ENCODE measurements at places on chromosomes 5 and 9.

- no peak for DNase-seq
Measured at GRCh38 chr5:98709681-98710080, 63.8 kb upstream of the RGMB start.

DNA sequence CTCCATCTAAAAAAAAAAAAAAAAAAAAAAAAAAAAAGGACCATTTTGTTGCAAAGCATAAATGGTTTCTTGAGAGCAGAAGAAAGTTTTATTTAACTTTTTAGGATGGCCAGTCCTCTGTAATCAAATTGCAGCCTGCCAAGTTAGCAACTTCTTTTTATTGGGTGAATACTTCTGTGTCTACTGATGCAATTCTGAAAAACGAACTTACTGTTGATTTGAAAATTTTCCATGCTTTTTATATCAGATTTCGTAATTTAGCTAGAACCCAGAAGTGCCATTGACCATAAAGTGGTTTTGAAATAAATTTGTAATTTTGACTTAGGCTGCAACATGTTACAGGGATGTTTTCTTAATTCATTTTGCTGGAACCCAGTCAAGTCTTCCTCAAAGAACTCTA is 269.1 kb upstream of the ACTBL2 start:
- no peak for DNase-seq

- no peak for DNase-seq
Measured at GRCh38 chr5:144103611-144104485, 66.6 kb downstream of the YIPF5 start.

DNA sequence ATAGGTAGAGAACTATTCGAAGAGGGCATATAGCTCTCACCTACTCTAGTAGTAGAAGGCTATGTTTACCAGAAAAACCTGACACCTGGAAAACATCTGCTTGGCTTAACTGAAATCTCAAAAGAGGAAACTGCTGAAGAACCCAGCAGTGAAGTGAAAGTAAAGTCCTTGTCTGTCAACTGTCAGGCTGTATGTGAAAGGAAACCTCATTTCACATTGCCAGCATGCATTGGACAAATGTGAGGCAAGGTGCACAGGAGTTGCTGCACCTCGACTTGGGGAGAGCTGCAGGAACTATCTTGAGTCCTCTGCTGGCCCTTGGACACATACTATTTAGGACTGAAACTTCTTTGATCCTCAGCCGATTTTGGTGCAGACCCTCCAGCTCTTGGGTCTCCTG is 53.3 kb downstream of the NREP start:
- DNase-seq: no peak
